IPS DF 6.9 (cell line): ENCODE measurements at places on chromosomes 4 and X.
A peak's percentile ranks its signal among the peaks of the same experiment; 100 is the strongest.

DNA sequence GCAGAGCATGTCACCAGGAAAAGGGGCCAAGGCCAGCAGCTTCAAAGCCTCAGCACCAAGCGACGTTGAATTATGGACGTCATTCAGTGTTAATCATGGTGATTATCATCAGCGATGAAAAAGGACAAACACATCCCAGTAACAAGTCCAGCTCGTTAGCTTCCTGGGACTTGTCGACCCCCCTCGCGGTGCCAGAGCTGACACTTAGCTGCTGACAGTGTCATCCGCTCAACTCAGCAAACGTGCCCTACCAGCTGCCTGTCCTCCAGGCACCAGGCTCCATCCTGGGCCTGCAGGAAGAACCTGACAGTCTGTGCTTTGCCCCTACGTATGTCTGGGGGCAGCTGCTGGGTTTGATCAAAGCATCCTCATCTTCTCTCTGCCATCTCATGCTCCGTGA is 137.0 kb upstream of the PSAPL1 start:
- no peak for DNase-seq

DNA sequence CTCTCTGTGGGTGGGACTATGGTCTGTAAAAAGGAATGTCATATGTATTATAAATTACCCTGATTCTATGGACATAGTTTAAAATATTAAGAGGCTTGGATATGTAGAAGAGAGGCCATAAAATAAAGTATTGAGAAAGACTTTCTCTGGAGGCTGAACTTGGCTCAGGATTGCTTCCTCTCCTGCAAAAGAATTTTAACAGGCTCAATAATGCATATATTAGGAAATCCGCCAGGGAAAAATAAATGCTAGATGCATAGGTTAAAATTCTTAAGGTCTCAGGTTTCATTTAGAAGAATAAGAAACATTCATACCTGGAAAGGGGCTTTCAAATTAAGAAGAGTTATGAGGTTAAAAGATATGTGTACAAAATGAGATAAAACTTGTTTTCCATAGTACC is 424.3 kb downstream of the ARAP2 start:
- no peak for DNase-seq

DNA sequence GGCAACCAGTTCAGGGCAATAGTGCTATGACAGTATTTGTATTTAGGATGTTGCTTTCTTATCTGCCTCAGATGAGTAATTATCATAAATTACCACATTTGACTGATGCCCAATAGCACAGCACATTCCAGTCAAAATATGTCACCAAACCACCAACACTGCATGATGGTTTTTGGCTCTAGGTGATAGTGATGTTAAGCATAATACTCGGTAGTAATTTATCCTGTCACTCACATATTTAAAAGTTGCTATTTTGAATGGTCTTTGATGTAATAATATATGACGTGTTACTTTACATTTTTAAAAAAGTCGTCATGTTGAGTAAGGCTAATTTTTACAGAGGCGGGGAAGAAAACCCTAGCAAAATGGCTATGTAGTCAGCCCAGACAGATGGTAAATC is 42.5 kb downstream of the UNC5C start:
- no peak for DNase-seq

- no peak for DNase-seq
These were observed 46.5 kb upstream of the RELL1 start for GRCh38 chr4:37732526-37733186.

GRCh38 chr4:2150076-2150475 is 90.9 kb downstream of the NAT8L start:
- no peak for DNase-seq

- no peak for DNase-seq
These were observed 47.5 kb downstream of the CYTL1 start for GRCh38 chr4:4971796-4972195.

DNA sequence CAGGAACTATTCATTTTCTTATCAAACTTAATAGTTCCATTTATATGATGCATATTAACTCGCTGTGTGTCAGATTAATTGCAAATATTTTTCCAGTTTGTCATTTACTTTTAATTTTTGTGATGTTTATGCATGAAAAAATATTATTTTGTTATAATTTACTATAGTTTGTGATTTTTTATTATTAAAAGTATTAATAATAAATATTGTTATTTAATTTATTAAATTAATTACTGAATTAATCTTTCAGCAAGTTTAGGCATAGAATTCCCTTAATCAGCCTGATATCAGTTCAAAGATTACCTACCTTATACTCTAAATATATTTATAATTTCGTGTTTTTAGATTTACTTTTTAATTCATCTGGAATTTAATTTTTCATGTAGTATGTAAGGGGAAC is 15.5 kb upstream of the ATOH1 start:
- no peak for DNase-seq

DNA sequence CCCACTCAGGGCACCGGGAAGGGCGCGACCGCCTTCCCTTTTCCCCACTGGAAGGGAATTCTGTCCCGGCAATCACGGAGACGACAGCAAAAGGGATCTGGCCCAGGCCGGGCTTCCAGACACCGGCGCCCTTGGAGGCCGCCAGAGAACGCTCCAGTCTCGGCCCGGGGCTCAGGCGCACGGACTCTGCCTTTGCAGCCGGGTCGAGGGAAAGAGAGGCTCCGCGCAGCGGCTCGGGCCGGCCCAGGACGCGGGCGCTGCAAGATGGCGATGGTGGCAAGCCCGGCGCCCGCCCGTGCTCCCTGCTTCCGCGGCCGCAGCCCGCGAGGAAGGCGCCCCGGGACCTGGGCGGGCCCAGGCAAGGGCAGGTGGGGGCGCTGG is 1.1 kb downstream of the CTBP1 start:
- DNase-seq: no peak

GRCh38 chr4:9745782-9746181 is 35.7 kb upstream of the DRD5 start:
- DNase-seq: no peak

DNA sequence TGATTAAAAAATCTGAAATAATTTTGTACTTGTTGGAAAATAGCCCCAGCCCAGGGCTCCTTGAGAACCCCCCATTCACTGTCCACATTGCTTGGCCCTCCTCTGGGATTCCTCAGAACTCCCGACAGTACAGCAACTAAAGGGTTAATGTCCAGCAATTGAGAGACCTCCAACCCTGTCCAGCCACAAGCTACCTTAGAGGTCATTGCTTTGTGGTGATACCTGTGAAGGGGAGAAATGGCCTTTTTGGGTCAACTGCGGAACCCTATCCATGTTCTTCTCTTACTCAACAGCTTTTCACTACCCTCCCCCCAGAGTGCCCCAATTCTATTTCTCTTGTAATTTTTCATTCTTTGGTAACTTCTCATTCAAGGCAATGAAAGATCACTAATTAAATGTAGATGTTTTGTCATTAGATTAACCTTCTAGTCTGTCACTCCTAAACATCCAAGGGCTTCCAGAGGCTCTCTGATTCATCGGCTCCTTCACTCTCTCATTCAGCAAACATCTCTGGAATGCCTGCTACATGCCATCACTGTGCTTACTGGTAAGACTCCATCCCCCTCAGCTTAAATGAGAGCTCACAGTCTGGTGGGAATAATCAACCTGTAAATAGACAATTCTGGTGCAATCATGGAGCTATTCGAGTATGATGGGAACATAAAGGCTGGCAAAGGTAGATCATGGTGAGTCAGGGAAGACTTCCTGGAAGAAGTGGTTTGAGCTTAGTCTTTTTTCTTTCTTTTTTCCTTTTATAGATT is 241.4 kb upstream of the PGRMC2 start:
- DNase-seq: peak; percentile 37

- no peak for DNase-seq
These were observed 297.4 kb upstream of the MAGEC2 start for GRCh38 chrX:142502441-142502840.

- no peak for DNase-seq
These were observed 156.0 kb downstream of the DCLK2 start for GRCh38 chr4:150234246-150234645.

DNA sequence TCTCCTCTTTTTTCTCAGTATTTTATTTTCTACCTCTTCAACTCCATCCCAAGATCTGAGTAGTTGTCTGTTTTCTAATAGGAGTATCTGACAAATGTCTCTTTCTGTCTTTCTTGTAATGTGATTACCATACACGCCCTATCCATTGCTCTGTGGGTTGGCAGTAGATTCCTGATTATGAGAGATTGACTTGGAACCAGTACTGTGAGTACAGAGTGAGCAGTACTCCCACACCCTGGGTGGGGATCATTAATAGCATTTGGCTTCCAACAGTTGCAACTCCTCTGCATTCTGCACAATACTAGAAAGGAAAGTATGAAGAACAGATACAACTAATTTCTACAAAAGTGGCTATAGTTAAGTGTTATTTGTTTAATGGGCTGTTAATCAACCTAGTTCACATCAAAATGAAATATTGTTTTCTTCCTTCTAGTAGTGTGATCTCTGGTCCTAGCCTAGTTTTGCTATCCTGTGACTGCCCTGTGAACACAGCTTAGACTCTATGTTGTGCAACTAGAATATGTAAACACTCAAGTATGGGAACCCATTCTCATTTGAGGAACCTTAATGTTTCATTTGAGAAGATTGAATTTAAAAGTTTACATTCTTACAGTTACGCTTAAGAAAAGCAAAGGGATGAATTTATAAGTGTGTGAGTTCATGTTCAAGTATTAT is 112.9 kb downstream of the PTPN13 start:
- no peak for DNase-seq

- DNase-seq: no peak
These were observed 212.7 kb upstream of the TAPT1 start for GRCh38 chr4:16438986-16439385.

DNA sequence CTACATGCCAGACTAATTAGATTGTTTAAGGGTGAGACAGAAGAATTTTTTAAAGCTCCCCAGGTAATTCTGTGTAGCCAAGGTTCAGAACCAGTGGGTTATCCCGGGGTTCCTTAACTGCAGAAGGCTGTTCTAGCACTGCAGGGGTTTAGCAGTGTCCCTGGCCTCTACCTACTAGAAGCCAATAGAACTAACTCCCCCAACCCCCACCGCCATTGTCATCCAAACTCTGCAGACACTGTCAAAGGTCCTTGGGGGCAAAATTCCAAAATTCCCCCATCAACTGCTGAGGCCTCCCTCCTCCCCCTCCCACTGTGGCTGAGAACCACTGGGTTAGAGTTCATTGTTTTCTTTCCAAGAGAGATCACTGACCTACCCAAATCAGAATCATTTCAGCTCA is 66.4 kb downstream of the MOSPD2 start:
- DNase-seq: no peak

GRCh38 chrX:115898382-115899001 is 272.1 kb upstream of the AGTR2 start:
- DNase-seq: no peak

GRCh38 chr4:155667568-155668511 is 1.2 kb downstream of the GUCY1A1 start:
- no peak for DNase-seq

GRCh38 chrX:70979136-70979762 is 48.4 kb upstream of the SLC7A3 start:
- DNase-seq: no peak

DNA sequence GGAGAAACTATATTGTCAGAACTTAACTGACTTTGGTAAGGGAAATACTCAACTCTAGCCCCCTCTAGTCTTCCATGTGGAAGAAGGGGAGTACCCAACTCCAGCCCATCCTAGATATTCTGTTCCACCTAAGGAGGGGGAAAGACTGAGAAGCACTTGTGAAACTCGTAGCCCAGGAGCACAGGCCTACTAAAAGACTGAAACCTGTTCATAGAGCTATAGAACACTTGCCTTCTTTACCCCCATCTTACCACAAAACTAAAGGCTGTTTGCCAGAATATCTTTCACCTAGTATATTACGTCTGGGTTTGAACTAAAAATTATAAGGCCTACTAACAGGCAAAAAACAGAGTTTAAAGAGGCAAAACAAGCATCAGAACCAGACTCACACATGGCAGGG is 15.5 kb downstream of the CLDN22 start:
- no peak for DNase-seq

DNA sequence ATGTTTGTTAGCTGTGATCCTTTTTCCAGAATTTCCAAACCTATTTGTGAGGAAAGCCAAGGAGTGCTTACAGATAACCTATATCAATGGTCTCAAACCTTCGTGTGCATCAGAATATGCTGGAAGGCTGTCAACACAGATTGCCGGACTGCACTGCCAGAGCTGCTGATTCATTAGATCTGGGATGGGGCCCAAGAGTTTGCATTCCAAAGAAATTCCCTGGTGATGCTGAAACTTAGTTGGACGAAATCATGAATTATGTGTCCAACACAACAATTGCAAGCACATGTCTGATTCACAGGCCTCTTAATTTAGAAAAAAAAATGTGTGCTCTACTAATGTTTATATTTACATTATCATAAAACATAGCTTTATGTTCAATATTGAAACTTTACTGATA is 544.0 kb upstream of the AMOT start:
- no peak for DNase-seq

DNA sequence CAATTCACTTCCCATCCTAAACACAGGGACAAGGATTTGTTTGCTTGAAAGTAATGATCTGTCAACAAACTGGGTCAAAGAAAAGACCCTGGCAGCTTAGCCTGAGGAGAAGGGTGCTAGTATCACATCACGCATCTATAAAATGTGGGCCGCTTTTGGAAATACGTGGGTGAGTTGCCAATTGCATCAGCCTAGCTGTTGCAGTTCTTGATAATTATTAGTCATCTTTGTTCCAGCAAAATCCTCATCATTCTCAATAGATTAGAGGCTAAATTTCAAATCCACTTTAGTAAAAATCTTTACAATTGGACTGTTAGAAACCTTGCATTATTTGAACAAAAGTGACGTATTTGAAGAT is 33.6 kb upstream of the TAPT1 start:
- no peak for DNase-seq

DNA sequence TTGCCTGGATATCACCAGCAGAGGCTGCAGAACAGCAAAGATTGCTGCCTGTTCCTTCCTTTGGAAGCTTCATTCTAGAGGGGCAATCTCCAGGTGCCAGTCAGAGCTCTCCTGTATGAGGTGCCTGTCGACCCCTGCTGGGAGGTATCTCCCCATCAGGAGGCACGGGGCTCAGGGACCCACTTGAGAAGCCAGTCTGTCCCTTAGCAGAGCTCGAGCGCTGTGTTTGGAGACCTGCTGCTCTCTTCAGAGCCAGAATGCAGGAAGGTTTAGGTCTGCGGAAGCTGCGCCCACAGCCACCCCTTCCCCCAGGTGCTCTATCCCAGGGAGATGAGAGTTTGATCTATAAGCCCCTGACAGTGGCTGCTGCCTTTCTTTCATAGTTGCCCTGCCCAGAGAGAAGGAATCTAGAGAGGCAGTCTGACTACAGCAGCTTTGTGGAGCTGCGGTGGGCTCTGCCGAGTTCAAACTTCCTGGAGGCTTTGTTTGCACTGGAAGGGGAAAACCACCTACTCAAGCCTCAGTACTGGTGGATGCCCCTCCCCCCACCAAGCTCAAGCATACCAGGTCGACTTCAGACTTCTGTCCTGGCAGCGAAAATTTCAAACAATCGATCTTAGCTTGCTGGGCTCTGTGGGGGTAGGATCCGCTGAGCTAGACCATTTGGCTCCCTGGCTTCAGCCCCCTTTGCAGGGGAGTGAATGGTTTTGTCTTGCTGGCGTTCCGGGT is 57.9 kb downstream of the DKK2 start:
- peak; percentile 13 for DNase-seq

- DNase-seq: no peak
These were observed 83.2 kb downstream of the GPAT3 start for GRCh38 chr4:83618991-83619645.

GRCh38 chrX:139971394-139971749 is 6.1 kb upstream of the CXorf66 start:
- DNase-seq: no peak
